Stimulated activated CD4-positive, alpha-beta T cell treated with anti-CD3 and anti-CD28 coated beads, Interleukin-2, amount 100 ng/mL, for 48 hours (primary cell): ENCODE measurements at places on chromosomes 5 and 9.

GRCh38 chr5:138870611-138871010 lies 4.5 kb downstream of the LRRTM2 start:
- DNase-seq = no peak

DNA sequence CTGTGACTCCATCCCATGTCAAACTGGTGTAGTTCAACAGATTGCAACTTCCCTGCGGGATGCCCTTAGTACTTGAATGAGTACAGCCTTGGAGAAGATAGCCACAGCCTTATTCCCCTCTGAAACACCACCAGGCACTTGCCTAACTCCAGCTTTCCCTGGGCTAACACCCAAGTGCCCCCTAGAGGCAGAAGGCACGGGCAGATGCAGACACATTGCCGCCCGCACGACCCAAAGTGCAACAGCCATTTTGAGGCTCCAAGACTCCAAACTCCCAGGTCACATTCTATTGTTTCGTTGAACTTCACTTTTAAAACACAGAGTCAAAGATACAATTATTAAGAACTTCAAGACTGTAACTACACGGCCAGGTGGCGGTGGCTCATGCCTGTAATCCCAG lies 163.6 kb upstream of the CDH6 start:
- DNase-seq = no peak

DNA sequence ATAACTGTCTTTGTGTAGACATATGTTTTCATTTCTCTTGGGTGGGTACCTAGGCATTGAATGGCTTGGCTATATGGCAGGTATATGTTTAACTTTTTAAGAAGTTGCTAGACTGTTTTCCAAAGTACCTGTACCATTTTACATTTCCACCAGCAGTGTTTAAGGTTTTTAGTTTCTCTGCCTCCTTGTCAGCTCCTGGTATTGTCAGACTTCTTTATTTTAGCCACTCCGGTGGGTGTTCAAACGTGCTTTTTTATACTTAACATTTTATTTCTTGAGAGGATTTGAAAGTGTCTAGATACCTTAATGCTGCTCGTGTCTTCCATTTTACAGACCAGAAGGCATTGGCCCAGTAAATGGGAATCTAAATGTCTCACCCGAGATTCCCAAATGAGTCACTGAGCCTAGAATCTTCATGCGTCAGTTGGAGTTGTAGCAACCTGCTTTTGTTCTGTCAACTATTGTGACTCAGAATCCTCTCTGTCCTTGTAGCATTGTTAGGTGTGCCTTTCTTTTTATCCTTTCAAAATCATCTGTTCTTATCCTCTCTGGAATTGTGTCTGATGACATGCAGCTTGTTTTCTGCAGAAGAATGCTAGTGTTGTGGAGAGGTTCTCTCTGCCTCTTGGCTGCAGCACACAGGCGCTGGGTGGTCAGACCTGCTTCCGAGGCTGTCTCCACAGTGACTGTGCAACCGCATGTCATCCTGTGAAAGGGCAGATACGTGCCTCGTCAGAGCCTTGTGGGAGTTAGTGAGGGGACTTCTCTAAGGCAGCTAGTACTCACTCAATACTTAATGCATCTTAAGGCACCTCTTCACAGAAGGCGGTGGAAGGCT lies 291.8 kb downstream of the AOPEP start:
- DNase-seq = no peak

- DNase-seq = no peak
Observed at GRCh38 chr5:32538031-32538547, 47.3 kb upstream of the SUB1 start.

DNA sequence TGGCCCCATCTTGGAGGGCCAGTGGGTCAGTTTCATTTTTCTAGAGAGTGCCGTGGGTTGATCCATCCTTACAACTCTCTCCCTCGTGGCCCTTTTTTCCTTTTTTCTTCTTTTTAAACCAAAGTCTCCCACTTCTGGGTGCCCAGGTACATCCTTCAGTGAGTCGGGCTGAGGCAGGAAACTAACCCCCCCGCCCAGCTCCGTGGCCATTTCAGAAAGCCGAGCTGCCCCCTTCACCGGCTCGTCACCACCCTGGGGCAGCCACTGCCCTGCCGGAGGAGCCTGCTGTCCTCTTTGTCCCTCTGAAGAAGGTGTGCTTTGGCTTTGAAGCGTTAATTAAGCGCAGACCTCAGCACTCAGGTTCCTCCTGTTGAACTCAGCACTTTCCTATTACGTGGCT lies 5.2 kb downstream of the CFAP77 start:
- no peak for DNase-seq

DNA sequence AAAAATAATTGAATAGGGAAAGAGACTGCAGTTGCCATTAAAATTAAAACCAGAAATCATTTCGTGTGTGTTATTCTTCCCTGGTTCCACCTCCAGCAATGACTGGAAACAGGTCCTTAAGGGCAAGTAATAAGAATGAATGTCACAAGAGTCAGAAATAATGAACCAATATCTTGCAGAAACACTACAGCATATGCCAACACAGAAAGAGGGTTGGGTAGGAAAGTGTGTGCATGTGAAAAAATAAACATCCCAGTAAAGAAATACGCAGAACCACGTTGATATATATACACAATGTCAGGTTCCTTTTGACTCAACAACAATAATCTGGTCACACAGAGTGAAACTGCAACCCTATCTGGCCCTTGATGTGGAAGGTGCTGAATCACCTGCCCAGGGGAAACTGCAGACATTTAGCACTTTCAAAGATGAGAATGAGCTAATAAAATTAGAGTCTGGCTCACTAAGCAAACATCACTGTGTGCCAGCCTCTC lies 15.0 kb downstream of the HMHB1 start:
- DNase-seq = no peak

- DNase-seq = no peak
Observed at GRCh38 chr5:96487859-96488258, 54.8 kb upstream of the PCSK1 start.

GRCh38 chr9:90821697-90822096 lies 20.1 kb downstream of the SYK start:
- no peak for DNase-seq

DNA sequence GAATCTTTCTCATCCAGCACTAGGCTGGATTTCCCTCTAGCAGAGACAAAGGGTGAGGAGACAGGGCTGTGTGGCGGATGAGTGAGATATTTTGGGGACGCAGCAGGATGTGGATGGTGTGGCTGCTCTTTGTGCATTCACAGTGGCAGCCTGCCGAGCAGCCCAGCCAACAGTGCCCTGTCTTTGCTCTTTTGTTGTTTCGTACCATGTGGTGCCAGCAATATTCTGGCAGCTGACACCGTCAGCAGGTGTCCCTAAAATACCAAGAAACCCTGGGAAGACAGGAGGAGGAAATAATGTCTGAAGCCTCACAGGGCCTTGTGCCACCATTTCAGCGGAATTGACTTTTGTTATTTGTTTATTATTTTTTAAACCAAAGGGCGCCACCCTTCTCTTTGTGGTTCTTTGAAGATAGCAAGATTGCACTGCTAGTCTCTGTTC lies 141.4 kb downstream of the CCDC192 start:
- DNase-seq = no peak
